ENCODE measurements at places on chromosomes 13 and 19.
A peak's percentile ranks its signal among the peaks of the same experiment; 100 is the strongest.

DNA sequence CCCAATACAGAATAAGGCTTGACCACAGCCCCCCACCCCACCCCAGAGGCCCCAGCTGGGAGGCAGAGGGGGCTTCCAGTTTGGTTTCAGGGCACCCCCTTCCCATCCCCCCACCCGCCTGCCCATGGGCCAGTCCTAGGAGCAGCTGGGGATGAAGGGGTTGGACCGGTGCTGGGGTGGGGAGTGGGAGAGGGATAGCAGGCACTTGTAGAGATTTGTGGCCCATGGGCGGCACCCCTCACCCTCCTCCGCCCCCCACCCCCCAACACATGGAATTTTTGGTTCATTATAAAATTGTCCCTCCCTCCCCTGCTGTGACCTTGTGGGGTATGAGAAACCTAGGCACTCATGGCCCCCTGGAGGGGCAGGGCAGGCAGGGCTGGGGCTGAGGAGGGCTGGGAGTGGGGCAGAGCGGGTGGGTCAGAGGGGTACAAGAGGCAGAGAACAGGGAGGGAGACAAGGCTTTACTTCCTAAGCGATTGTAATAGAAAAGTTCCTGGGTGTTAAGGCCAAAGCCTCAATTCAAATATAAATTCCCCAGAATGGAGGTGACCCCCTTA, 5.3 kb upstream of the GSK3A start:
- no peak for DNase-seq

- DNase-seq: no peak
Observed at GRCh38 chr13:93499991-93500390, 273.4 kb downstream of the GPC6 start.

GRCh38 chr13:50188696-50189095, 173.5 kb downstream of the KCNRG start:
- no peak for DNase-seq

DNA sequence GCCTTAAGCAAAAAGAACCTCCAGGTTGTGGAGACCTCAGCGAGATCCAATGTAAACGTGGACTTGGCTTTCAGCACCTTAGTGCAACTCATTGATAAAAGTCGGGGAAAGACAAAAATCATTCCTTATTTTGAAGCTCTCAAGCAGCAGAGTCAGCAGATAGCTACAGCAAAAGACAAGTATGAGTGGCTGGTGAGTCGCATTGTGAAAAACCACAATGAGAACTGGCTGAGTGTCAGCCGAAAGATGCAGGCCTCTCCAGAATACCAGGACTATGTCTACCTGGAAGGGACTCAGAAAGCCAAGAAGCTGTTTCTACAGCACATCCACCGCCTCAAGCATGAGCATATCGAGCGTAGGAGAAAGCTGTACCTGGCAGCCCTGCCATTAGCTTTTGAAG, 58.5 kb downstream of the ARHGAP35 start:
- DNase-seq: peak; percentile 36

- no peak for DNase-seq
Observed at GRCh38 chr13:44406617-44407016, 33.0 kb downstream of the SERP2 start.

- no peak for DNase-seq
Observed at GRCh38 chr19:28943651-28944050, 269.3 kb downstream of the UQCRFS1 start.

DNA sequence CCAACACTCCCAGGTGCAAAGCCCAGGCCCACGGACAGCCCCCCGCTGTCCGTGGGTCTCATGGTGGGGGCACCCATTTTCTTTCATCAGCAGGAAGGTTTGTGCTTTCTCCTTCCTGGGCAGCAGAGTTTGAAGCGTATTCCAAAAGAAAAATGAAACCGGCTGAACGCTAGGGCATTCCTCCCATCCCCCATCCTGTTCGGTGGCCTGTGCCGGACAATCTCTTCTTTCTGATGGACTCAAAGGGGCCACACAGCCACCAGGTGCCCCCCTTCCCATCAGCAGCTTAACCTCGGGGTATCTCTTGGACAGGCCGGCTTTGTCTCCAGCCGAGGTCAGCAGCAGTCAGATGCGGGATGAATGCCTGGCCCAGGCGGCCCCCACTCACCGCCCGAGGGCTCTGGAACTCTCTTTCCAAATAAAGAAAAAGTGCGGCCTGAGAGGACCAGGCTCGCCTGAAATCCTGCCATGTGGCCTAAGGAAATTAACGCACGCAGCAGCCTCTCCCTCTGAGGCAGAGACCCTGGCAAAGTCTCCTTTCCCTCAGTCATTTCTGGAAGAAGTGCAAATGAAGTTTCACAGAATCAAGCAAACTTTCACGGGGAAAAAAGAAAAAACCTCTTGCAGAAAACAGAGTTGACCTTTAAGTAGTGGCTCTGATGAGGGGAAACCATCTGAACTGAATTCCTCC, 67.8 kb downstream of the RASA3 start:
- peak; percentile 67 for DNase-seq
